Activated naive CD8-positive, alpha-beta T cell treated with anti-CD3 and anti-CD28 coated beads, Interleukin-2, amount 10 ng/mL, durations not matched to agents 7 days and 5 days (primary cell): ENCODE measurements at places on chromosomes 5 and 9. TPM values are rescaled to one million over a fixed set of nuclear protein-coding genes. Genes with fewer than 3 reads are reported as not detected.

Gene NOXA1
- 2.8 TPM for total RNA-seq

DNA sequence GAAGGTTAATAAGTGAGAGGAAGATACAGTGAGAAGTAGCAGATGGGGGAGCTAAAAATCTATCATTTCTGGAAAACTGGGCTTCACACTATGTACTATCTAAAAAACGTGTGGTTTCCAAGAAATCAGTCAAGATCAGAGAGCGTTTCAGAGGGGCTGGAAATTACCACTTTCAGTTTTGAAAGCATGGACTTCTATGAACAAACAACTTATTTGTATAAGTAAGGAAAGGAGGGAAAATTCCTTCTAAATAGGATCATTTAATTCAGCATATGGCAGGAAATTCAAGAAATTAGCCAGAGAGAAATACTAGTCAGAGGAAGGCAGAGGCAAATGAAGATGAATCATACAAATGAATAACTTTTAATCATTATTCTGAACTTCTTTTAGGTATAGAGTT lies 11.3 kb downstream of the TNC start:
- DNase-seq: no peak

DNA sequence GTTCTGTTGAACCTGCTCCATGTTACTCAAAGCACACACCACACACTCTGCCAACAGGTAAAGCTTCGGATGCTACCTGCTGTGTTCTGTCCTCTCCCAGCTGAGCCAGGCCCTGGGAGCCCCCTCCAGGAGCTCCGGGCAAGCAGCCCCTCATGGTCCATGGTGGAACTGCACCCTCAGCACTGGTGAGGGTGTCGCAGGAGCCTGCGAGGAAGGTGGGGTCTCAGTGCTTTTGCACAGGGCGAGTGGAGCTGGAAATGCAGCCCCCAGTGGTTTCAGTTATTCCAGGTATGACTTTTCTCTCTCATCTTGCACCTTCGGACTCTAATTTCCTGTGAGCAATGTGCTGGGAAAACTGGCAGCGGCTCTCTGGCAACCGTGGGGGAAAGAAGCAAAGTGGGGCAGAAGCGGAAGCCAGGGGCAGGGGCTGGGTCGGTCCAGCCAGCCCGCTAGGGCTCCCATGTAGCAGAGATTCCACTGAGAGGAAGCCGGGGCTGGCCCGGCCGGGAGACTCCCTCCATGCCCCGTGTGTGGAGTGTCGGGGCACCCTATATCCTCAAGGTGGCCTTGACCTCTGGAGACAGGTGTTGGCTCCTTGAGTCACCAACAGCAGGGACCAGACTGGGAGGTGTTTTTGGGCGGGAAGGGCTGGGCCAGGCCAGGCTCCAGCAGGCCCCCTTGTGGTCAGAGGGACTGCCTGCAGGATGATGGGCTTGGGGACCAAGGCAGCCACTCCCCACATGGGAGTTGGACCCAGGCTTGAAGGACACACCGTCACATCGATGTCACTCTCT lies 75.6 kb upstream of the PRSS3 start:
- DNase-seq: peak; percentile 44

GRCh38 chr9:137816531-137817235 lies 60.9 kb upstream of the CACNA1B start:
- peak; percentile 2 for DNase-seq

- no peak for DNase-seq
Observed at GRCh38 chr9:16883586-16883985, 13.1 kb upstream of the BNC2 start.

GRCh38 chr9:4987961-4988421 lies 2.9 kb downstream of the JAK2 start:
- peak; percentile 54 for DNase-seq

DNA sequence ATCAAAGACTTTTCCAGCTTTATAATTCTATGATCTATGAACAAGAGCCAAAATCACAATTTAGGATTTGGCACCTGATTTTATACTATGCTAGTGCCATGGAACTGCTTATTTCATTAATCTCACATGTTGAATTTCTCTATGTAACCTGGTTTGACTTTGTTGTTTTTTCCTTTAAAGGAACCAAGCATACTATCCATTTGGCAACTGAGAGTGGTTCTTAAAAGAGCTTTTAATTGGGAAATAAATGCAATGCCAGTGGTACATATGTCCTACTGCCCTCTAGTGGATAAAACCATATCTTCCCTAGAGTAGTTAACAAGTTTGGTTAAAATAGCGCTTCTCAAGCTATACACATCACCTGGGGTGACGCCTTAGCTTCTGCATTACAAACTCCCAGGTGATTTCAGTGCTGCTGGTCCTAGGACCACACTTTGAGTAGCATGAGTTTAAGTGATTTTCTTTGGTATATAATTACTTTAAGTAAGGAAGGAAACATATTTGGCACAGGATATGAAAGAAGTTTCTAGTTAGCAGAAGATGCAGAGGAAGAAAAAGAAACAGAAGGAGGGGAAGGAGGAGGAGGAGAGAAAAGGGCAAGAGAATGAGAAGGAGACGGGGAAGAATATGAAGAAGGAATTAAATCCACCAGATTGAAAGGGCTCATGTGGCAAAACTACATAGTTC lies 56.8 kb downstream of the FGF10 start:
- DNase-seq: no peak

DNA sequence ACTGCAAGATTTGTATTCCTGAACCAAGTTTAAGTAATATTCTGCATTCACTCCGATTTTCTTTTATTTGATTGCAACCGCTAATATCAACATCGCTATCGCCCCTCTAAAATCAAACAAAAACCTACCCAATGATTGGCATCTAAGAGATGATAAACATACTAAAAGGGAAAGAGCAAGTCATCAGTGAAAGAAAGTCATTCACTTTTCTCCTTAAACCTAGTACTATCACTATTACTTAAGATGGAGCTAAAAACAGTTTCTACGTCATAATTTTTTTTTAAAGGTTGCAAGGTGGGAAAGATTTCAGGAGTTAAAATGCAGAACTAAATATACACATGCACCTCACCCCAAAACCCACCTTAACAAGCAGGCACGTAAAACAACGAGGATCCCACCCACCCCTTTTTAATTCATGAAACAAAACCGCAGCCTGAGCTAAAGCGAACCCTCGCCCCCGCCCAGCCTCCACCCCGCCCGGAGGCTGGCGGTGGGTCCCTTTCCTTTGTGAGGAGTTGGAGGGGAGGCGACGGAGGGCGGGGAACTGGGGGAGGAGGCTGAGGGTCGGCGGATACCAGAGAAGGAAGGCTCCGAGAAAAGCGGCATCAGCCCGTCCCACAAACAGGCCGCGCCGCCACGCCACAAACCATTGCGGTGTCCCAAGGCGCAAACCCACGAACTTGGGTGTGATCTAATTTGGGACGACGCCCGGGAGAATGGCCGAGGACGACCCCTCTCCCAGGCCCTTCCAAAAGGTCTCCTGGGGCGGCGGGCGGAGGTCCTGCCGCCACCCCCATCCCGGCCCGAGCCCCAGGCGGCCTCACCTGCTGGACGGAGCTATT lies 861 bp downstream of the UBQLN1 start:
- peak; percentile 82 for DNase-seq
